ENCODE measurements at places on chromosomes 7 and 10. TPM values are rescaled to one million over a fixed set of nuclear protein-coding genes. Genes with fewer than 3 reads are reported as not detected.

GRCh38 chr7:28808796-28809533, 149.2 kb downstream of the TRIL start:
- DNase-seq: no peak

DNA sequence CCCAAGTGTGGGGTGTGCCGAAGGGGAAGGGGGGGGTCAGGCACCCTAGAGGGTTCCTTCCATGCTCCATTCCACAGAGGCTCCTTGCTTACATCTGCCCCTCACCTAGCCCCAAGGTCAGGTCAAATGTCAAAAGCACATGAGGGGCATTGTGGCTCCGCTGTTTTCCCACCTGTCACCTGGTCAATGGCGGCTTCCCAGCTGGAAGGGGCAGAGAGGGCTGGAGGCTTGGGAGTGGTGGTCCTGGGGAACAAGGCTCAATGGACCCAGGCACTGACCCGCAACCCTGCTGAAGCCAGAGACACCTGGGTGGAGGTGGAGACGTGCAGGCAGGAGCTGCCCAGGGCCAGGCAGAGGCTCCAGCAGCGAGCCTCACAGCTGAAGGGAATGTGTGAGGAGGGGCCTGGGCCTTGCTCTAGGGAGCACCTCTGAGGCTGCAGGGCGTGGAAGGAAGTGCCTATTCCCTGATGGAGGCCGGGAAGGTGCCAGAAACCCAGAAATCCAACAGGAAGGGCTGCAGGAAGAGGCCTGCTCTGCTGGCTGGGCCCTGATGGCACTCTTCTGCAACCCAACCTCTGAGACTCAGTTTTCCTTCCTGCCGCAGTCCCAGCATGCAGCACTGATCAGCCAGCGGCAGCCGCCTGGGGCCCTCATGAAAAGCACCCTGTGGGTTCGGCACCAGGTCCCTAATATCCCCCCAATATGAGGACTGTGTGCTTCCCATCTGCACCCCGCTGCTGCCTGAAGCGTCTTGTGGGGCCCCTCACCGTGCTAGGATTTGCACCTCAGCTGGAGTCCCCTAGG, 16.0 kb downstream of the RASGEF1A start:
- DNase-seq: peak; percentile 9

DNA sequence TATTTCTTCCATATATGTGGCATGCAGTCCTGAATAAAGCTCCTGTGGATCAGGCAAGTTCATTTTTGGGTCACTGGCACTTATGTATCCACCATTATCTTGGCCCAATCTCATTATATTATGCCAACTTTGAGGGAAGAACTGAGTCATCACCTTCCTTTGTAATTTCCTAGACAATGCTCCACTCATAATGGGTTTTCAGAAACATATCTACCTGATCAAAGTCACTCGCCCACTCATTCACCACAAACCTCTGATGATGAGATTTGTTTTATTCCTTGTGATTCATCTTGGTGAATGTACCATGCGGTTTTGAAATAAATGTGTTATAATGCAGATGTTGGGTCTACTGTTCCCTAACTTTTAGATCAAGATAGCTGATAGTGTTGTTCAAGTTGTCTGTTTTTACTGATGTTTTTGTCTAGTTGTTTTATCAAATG, 525.8 kb downstream of the KIF20B start:
- no peak for DNase-seq

DNA sequence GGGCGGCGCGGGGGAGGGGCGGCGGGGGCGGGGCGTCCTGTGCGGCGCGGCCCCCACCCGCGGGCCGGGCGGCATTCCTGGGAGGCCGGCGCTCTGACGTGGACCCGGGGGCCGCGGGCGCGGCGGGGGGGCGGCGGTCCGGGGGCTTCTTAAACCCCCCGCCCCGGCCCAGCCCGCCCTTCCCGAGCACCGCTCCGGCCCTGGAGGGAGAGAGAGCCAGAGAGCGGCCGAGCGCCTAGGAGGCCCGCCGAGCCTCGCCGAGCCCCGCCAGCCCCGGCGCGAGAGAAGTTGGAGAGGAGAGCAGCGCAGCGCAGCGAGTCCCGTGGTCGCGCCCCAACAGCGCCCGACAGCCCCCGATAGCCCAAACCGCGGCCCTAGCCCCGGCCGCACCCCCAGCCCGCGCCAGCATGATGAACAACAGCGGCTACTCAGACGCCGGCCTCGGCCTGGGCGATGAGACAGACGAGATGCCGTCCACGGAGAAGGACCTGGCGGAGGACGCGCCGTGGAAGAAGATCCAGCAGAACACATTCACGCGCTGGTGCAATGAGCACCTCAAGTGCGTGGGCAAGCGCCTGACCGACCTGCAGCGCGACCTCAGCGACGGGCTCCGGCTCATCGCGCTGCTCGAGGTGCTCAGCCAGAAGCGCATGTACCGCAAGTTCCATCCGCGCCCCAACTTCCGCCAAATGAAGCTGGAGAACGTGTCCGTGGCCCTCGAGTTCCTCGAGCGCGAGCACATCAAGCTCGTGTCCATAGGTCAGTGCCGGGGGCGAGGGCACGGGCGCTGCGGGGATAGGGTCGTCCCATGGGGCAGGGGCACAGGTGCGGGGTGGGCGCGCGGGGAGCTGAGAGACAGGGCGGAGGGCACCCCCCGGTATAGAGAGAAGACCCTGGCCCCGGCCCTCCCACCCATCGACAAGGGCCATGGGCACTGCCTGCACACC, at the start of gene FLNC:
Gene FLNC, plus strand, starts transcription at position 176 of the 947 bp plus-strand sequence. Its CDS starts 232 bp downstream, at position 408.
- DNase-seq: peak; percentile 71

- DNase-seq: no peak
Observed at GRCh38 chr10:119149157-119149556, 16.4 kb downstream of the SFXN4 start.

DNA sequence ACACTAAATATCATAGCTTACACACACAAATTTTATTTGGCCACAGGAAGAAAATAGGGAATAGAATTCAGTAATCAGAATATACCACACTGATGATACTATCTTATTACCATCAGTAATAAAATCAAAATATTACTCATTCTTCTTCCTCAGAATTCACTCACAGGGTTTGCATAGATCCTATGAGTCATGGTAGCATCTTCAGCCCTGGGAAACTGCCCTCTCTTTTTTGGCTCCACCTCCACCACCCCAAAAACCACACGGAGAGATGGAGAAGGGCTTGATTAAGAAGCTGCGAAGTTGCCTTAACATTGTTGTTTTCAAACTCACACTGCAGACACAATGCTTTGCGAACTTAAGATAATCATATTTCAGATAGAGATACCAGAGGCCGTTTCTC, 154.1 kb upstream of the AHR start:
- DNase-seq: no peak

GRCh38 chr10:103154521-103155299, 38.4 kb downstream of the NT5C2 start:
- DNase-seq: no peak

DNA sequence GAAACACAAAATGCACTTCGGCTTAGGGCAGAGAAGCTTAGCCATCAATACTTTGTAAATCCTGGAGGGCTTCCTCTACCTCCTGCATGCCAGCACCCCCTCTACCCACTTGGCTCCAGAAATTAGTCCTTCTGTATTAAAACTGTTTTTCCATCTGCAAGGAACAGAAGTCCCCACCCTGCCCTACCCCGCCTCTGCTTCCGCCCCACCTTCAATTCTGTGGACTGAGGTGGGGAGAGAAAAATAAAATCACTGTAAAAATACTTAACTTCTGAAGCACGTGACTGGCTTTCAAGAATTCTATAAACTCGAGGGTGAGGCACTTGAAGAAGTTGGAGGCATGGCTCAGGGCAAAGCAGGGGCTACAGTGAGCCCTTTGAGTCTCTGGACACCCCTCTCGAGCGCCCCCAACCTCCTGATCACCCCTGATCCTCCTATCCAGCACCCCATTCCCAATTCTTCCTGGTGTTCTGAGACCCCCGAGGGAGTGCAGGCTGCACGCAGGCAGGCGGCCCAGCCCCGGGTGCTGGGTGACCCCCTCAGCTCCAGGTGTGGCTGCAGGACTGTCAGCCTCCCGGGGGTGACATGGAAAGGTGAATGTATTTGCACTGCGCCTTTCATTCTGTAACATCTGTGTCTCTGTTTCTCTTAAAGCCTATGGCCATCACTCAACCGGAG, 7.3 kb upstream of the KIAA1217 start:
- DNase-seq: no peak

- no peak for DNase-seq
Observed at GRCh38 chr10:18369859-18370473, 229.7 kb downstream of the CACNB2 start.

DNA sequence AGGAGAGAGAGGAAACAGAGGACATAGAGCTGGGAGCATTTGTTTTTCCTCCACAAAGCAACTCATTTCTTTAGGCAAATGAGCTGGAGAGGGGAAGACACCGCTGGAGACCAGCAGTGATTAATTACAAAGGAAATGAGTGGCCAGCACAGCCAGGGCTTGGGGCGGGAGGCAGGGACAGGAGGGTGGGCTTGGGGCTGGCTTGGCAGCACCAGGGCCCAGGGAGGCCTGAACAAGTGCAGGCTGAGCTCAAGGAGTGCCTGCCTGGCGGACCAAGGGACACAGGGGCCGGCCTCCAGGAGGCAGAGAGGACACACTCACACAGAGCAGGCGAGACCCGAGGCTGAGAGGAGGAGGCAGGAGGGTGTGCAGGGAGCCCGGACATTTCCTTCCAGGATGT, 149.0 kb upstream of the UNC5B start:
- no peak for DNase-seq

VSTM2A gene
- not detected for total RNA-seq

CACNB2 gene
- total RNA-seq: 63.2 TPM

GPR26 gene
- total RNA-seq: not detected

AKR1C2 gene
- total RNA-seq: 16.5 TPM

ZNF722 gene
- not detected for total RNA-seq

All from heart left ventricle (tissue), 16 donors.